T-helper 17 cell (primary cell): ENCODE measurements at places on chromosomes 16 and 17. TPM values are rescaled to one million over a fixed set of nuclear protein-coding genes. Genes with fewer than 3 reads are reported as not detected.

DNA sequence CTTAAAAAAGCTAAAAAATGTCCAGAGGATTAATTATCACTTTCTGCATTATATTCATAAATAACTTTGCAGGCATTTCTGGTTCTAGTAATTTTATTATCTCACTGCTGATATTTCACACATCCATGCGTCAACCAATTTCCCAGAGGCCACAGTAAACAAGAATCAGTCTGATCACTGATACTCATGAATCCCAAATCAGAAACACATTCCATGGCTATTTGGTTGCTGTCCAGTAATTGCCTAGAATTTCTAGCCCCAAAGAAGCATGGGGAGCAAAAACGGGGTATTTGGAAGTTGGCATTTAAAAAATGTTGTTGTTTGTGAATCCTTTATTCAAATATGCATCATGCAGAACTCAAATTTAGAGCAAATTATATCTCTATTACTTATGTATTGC is 244.8 kb downstream of the CDH8 start:
- no peak overlapping the region for H3K27ac ChIP-seq
- H3K4me3 ChIP-seq = no peak overlapping the region
- DNase-seq = no peak
- H3K27me3 ChIP-seq = no peaks in the 10 kb centered on the region

- peaks cover 17% of the 10 kb centered on the region for H3K36me3 ChIP-seq
- DNase-seq = no peak
- no peaks in the 10 kb centered on the region for H3K27me3 ChIP-seq
- H3K4me3 ChIP-seq = no peak overlapping the region
- H3K27ac ChIP-seq = no peak overlapping the region
Measured at GRCh38 chr17:8153525-8153956, 1.3 kb upstream of the PER1 start.

DNA sequence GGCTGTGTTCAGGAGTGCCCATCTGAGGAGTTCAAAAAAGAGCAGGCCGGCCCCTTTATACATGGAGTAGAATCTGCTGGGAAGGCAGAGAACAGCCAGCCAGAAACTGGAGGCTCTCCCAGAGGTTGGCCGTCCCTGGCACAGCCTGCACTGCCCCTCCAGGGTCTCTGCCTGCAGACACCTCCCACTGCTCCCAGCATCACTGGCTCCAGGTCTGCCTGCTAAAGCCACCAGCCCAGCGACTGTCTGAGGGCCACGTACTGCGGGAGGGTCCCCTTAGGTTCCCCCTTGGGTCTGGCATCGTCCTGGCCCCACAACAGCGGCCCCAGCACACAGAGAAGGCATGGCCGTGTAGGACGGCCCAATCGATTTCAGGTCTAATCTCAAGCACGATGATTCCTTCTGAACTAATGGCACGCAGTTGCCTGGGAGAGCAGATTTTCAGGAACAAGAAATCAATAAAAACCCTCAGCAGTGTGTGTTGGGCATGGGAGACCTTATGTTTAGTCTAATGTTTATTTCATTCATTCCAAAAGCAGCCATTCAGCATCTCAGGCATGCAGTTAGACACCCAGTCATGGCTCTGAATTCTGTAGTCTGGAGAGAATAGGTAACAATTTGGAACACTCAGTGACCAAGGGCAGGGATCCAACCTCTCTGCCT is 95.6 kb downstream of the PGS1 start:
- no peak overlapping the region for H3K4me3 ChIP-seq

DNA sequence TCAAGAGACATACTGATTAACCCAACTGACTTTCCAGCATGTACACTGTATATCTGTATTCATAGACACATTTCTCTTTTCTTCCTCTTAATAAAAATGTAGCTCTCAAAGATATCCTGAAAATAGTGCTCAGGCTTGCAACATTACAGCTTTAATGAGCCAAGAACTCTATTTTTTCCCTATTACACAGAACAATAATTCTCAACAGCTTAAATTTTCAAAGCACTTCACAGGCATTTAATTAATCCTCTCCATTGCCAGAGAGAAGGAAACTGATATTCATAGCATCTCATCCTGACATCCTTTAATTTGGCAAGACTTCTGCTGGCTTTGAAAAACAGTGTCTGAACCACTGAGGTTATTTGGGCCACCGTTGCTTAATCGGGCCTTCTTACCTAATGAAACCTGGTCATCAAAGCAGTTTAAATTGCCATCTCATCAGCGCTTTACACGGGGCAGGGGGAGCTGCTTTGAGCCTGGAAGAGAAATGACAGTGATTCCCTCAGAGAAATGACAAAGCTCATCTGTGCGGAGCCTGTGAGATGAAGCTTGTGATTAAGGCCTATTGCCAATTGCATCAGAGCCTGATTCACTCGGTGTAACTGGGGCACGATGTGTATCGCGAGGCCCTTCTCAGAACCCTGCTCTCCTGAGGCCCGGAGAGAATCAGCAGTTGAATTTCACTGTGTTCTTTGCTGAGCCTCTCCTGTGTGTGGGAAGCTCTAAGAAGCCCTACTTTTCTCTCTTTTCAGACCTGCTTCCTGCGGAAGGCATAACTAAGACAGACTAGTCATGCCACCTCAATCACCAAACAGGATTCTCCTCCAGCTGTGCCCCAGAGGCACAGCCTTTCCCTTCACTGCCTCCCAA is 8.5 kb upstream of the SIAH1 start:
- no peaks in the 10 kb centered on the region for H3K27me3 ChIP-seq
- peak overlapping the region; percentile 7 for H3K4me3 ChIP-seq
- no peaks in the 10 kb centered on the region for H3K36me3 ChIP-seq
- H3K27ac ChIP-seq = no peak overlapping the region
- H3K4me1 ChIP-seq = peaks cover 5% of the 10 kb centered on the region
- DNase-seq = no peak

GRCh38 chr17:76537288-76537577 is 276 bp downstream of the CYGB start:
- H3K27ac ChIP-seq = no peak overlapping the region
- peaks cover 3% of the 10 kb centered on the region for H3K36me3 ChIP-seq
- DNase-seq = no peak
- no peak overlapping the region for H3K4me3 ChIP-seq
- peaks cover 2% of the 10 kb centered on the region for H3K4me1 ChIP-seq

DNA sequence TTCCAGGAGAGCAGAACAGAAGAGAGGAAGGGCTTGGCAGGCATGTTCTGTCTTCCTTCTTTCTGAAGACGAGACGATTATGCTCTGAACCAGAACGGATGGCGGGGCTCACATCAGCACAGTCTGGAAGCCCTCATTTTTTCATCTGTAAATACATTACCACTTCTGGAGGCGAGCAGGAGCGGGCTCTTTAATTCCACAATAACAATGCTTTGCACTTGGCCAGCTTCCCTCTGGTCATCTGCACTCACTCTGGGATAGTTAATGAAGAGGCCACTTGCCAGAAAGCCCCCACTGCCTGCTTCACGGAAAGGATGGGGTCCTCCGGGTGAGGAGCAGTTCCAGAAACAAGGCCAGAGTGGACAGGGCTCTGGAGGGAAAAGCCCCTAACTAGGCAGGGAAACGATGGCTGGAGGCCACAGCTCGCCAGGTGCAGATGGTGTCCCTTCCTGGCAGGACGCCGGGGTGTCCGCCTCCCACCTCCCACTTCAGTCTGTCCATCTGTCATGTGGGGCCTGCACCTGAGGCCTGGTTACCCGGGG is 13.1 kb upstream of the BCAR1 start:
- H3K27me3 ChIP-seq = peaks cover 44% of the 10 kb centered on the region
- H3K27ac ChIP-seq = no peak overlapping the region

- no peak overlapping the region for H3K4me3 ChIP-seq
- no peaks in the 10 kb centered on the region for H3K4me1 ChIP-seq
- no peak overlapping the region for H3K27ac ChIP-seq
- H3K36me3 ChIP-seq = no peaks in the 10 kb centered on the region
- peaks cover 8% of the 10 kb centered on the region for H3K27me3 ChIP-seq
Measured at GRCh38 chr16:26715969-26716368, 350.8 kb upstream of the C16orf82 start.

DNA sequence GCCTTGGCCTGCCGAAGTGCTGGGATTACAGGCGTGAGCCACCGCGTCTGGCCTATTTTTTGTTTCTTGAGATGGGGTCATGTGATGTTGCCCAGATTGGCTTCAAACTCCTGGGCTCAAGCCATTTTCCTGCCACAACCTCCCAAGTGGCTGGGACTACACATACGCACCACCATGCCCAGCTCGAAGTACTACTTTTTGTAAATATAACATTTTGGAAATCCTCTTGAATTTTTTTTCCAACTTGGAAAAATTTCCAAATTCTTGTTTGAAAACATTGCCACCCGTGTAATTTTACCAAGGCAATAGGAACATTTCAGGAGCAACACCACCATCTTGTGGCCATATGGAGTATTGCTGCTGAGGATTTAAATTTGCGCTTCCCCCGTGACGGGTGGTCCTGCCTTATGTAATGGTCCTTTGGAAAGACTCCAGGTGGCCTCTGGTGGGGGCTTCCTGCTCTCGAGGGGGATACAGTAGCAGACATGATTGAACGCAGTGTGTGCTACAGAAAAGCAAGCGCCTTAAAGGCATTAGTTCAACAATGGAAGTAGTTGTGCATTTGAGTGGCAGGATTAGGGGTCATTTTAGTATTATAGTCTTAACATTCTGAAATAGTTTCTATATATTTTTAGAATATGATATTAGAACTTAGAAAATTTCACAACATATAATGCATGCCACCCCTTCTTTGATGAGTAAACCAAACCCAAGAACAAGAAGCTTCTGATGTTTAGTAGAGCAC is 8.0 kb downstream of the FLYWCH1 start:
- DNase-seq = no peak
- no peaks in the 10 kb centered on the region for H3K36me3 ChIP-seq
- H3K27ac ChIP-seq = peak overlapping the region; percentile 37
- H3K4me3 ChIP-seq = peak overlapping the region; percentile 49
- H3K27me3 ChIP-seq = no peaks in the 10 kb centered on the region

GRCh38 chr16:69672998-69673713 is 53.2 kb downstream of the NQO1 start:
- H3K36me3 ChIP-seq = peaks cover 7% of the 10 kb centered on the region
- H3K4me3 ChIP-seq = no peak overlapping the region
- H3K27me3 ChIP-seq = no peaks in the 10 kb centered on the region
- peaks cover 3% of the 10 kb centered on the region for H3K4me1 ChIP-seq
- no peak for DNase-seq

- no peaks in the 10 kb centered on the region for H3K27me3 ChIP-seq
- no peak for DNase-seq
- peak overlapping the region; percentile 78 for H3K27ac ChIP-seq
- peaks cover 3% of the 10 kb centered on the region for H3K36me3 ChIP-seq
Measured at GRCh38 chr16:1781758-1782407, 488 bp downstream of the SPSB3 start.

PLA2G10 gene
- total RNA-seq = not detected

ADORA2B gene
- not detected for total RNA-seq

CCL5 gene
- total RNA-seq = 202 TPM

SOX15 gene
- total RNA-seq = not detected

RPS2 gene
- total RNA-seq = 3,200 TPM

FZD2 gene
- total RNA-seq = 0.22 TPM

UNC119 gene
- 87.2 TPM for total RNA-seq

CACNA1H gene
- 9.5 TPM for total RNA-seq
